Fibroblast of skin of scalp (primary cell): ENCODE measurements at places on chromosomes 2 and 18.
A peak's percentile ranks its signal among the peaks of the same experiment; 100 is the strongest.

GRCh38 chr2:224319750-224320149, 82.2 kb downstream of the FAM124B start:
- no peak for DNase-seq

GRCh38 chr2:184599054-184599871, 934 bp downstream of the ZNF804A start:
- DNase-seq: no peak

DNA sequence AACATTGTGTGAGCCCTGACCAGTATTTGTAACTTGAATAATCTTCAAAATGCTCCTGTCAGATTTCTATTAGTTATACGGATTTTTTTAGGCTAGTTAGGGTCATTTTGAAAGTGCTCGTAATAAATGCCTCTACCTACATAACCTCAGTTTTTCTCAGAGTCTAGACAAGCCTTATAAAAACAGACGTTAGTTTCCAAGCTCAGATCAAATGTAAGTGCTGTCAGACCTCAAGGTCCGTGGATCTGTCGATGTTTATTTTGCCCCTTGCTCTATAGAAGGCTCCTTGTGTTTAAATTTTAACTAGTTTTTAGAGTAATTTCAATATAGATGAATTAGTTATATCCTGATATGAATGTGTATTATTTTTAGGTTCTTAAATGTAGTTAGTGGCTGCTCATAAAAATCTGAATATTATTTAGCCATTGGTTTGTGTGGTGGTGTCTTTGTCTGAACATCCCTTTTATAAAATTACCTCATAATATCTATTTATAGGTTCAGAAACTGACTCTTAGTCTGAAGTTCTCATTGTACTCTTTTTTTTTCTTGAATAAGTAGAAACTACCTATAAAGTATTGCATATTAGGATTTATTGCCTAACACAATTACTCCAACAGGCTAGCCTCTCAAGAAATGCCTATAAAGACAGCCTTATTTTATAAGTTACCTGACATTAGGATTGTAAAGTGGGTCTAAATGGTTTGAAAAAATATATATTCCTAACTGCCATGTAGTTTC, 71.1 kb downstream of the MTA3 start:
- DNase-seq: no peak

DNA sequence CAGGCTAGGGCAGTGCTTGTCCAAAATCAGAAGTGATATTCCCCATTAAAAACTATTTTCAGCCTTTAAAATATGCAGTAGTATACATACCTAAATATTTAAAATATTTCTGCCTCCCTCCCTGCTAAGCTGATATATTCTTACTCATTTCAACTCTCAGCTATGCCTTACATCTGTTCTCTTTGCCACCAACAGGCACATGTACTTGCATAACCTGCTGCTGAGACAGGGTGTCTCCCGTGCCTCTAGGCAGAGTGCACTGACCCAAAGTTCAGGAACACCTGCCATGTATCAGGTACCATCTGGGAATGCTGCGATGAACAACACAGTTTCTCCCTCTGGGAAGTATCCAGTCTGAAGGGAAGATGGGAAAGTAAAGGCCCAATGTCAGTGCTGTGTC, 91.7 kb downstream of the STK39 start:
- DNase-seq: peak; percentile 24

DNA sequence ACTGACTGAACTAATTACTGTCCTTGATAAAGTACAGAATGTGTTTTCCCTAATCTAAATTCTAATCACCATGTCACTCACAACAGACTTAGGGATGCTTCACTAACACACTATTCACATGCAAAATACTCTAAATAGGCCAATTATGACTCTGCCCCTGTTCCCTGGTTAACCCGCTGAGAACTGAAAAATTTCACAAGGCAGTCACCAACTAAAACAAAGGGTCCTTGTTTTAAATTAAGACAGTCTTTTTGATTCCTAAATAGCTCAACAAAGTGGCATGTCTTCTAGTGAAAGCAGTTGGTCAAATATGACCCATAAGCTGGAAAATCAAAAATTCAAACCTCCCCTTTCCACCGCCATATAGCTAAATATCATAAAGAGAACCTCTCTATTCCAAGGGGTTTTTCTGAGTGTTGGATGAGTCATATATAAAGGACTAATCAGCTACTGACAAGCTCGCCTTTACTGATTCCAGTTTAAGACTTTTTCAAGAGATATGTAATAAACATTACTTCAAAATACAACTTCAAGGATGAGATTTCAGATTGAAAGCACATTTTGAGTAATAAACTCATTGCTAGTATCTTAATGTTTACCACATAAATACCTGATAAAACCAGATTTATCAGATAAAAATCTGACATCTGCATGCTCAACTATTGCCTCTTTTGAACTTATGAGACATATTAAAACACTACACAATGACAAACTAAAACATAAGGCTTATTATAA, 235.8 kb downstream of the TCF4 start:
- no peak for DNase-seq
